ENCODE measurements at places on chromosomes 6 and 20.

DNA sequence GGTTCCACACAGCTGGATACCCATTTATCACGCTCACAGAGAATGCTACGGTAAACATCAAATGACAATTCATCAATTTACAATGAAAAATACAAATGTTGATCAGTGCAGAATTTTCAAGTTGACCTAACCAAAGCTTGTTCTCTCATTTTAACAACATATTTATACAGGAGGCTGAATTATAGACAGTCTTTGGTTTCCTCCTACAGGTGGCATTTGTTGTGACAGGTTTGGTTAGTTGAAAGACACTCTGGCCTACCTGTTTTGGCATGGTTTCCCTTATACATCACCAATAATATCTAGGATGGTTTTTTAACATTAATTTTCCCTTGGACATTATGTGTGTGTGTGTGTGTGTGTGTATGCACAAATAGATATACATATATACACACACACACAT lies 642.5 kb upstream of the MMS22L start:
- DNase-seq: no peak

- no peak for DNase-seq
Observed at GRCh38 chr6:126110512-126111270, 124.4 kb downstream of the TRMT11 start.

DNA sequence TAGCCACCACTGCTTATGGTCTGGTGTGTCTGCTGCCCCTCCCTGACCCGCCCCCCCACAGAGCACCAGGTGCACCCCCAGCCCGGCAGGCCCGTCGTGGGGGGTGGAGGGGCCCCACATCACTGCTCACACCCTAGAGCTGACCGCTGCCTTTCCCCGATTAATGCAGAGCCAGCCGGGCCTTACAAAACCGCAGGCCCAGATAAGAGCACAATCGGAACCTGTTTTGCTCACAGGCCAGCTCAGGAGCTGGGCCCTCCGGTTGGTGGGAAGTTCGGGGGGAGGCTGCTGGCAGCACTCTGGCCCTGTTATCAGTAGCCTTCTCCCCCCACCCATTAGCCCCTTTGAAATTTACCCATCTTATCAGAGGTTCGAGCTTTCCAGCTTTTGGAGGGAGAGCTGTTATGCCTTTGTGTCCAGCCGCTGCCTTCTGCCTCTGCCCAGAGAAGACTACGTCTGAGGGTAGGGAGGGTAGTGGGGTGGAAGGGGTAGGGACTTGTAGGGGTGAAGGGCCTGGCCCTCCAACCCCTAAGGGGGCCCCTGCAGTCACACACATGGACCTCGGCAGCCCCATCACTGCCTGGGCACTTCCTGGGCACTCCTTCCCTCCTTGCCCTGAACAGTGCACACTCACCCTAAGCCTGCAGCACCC lies 6.9 kb upstream of the SPDEF start:
- DNase-seq: no peak

GRCh38 chr6:56193846-56194245 lies 53.5 kb downstream of the COL21A1 start:
- no peak for DNase-seq

GRCh38 chr20:24503352-24503931 lies 34.0 kb downstream of the SYNDIG1 start:
- DNase-seq: no peak

- no peak for DNase-seq
Observed at GRCh38 chr6:111686249-111686931, 80.7 kb upstream of the TRAF3IP2 start.

- no peak for DNase-seq
Observed at GRCh38 chr6:72535124-72535523, 86.7 kb upstream of the KCNQ5 start.

DNA sequence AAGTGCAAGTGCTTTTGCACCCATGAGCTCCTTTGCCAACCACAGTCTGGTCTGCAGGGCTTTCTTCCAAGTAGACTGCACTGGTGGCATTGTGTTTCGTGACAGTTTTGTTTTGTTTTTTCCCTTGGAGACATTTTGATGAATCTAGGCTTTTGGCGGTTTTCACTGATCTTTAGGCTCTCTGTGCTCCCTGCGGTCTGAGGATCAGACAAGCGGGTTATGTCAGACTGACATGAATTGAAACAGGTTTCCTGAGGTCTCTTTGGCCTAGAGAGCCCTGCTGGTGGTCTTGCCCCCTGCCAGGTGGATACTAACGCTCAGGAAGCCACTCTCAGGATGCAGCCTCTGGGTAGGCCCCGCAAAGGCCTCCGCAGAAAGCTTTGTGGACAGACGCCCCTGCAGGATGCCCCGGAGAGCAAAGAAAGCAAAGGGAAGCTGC lies 555.4 kb upstream of the AGPAT4 start:
- DNase-seq: no peak

GRCh38 chr6:1604158-1605003 lies 5.3 kb upstream of the FOXC1 start:
- DNase-seq: peak; percentile 50

GRCh38 chr20:48273843-48274242 lies 488.6 kb upstream of the SULF2 start:
- no peak for DNase-seq

GRCh38 chr6:31683591-31683990 lies 2.7 kb upstream of the LY6G5C start:
- no peak for DNase-seq

GRCh38 chr6:136784910-136785746 lies 7.1 kb downstream of the MAP3K5 start:
- no peak for DNase-seq

GRCh38 chr6:37540390-37540789 lies 40.7 kb upstream of the CCDC167 start:
- DNase-seq: no peak

- no peak for DNase-seq
Observed at GRCh38 chr6:25958700-25959162, 3.9 kb upstream of the TRIM38 start.

DNA sequence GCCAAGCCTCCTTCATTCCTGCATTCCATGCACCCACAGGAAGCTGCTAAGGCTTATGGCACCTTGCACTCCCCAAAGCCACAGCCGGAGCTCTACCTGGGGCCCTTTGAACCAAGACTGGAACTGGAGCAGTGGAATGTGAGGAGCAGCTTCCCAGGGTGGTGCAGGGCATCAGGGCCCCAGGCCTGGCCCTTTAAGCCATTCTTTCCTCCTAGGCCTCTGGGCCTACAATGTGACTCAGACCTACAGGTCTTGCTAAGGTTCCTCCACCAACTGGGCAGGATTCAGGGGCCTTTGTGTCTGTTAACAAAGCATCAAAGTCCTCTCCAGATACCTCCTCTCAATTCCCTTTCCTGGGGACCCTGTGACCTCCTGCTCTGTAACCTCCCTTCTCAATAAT lies 36.2 kb downstream of the SF3B5 start:
- DNase-seq: no peak

DNA sequence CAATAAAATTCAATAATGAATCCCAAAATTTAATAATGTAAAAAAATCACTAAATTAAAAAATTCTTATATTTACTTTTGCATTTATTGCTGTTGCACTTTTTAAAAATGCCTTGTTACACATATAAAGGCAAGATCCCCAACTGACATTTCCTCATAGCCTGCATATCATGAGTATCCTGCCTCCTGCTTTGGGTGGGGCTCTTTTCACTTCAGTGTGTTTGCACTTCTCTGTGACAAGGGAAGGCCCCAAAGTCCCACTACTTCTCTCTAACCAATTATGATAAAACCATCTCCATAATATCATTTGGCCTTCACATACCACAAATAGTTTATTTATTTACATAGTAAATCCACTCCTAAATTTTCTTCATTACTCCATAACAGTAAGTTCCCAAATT lies 446.1 kb upstream of the MARCKS start:
- no peak for DNase-seq

- DNase-seq: no peak
Observed at GRCh38 chr20:47063407-47063806, 168.8 kb downstream of the EYA2 start.

DNA sequence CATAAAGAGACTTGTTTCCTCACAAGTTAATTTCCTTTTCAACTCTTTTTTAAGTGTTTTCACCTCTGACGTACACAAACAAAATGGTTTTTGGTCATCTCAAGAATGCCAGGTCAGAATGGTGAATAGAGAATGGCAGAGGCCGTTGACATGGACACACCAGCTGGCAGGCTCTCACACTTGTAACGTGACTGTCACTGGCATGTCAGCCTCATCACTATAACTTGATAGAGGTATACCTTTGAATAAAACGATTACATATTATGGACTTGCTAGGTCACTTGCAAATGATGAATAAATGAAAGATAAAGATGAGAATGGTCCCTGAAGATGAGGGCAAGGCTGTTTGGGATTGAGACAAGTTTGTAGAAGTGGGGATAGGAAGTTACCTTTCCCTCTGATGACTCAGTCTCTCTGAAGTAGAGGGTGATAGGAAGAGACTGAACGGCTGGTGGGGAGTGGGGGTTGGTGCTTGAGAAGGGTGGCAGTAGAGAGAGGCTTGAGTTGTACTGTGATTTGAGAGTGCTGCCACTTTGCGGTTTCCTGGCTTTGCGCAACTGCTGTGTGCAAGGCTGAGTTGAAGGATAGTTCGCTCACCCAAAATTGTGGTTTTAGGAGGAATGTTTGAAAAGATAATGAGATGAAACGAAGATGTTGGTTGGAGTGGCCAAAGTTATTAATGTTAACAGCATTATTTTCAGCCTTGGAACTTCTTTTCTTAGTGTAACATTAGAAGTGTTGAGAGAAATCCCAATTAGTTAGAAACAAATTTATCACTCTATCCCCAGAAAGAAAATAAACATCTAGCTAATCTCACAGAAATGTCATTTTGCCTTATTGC lies 30.3 kb downstream of the TBPL1 start:
- DNase-seq: no peak

DNA sequence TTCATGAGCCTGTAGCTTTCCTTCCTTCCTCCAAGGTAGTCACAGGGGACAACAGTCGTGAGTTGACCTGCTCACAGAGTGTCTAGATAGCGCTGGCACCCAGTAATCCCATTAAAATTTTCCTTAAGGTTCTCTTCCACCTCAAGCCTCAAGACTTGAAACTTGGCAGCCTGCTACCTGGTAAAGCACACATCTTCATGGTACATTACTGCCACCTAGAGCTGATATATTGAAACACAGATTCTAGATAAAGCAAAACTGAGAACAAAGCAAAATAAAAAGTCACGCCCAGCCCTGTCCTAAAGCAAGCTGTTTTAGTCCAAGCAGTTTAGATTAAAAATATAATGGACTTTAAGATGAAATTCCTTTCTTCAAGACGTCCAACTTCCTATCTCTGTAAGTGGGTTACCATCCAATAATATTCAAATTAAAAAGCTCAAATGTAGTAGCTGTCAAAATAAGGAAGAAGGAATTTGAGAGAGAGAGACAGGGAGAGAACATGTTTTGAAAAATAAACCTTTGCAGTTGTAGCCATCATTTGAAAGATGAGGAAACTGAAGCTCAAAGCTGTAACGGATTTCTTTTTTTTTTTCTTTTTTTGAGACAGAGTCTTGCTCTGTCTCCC lies 50.7 kb upstream of the CD83 start:
- DNase-seq: no peak

DNA sequence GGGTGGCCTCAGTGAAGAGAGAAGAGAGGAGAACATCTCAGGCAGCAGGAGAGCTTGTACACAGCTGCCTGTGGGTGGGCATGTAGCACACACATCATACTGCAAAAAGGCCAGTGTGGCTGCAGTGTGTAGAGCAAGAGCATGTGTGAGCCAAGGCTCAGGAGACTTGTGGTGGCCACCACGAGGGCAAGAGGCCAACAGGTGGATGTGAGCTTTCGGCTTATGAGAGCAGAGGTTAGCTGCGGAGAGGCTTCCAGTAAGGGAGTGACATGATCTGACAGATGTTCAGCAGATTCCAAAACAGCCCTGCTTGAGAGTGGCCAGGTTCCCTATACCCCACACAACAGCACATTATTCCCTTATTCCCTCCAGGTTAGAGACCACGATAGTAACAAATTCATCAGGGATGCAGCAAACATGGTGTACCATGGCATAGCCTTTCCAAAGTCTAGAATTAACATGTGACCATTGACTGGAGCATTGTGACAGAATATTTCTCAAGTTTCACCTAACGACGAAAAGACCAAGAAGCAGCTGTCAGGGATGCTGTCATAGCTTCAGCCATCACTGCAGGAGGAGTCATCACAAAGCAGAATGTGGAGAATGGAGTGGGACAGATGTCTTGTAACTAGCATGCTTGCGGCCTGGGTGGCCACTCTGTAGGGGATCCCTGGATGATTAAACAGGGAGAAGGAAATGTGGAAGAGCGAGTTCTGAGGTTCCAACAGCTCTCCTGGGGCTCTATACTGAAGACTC lies 23.1 kb downstream of the HM13 start:
- DNase-seq: no peak

GRCh38 chr20:63711085-63711645 lies 3.3 kb downstream of the ZGPAT start:
- no peak for DNase-seq

DNA sequence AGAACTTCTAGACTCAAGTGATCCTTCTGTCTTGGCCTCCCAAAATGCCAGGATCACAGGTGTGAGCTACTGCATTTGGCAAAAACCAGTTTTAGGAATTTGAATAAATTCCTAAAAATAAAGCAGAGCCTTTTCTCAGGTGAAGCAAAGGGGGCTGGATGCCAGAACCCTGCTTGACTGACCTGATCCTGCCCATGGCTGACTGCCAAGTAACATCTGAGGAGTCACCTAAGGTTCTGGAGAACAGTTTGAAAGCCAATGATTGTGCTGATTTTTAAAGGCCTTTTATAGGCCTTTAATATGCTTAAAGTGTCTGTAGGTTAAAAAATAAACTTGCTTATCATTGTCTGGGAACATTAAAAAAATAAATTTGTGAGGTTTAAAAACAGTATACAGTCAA lies 14.1 kb upstream of the ZSCAN12 start:
- no peak for DNase-seq

- no peak for DNase-seq
Observed at GRCh38 chr20:62822788-62823651, 6.2 kb downstream of the COL9A3 start.

GRCh38 chr6:32517654-32518445 lies 12.2 kb downstream of the HLA-DRB5 start:
- DNase-seq: no peak

DNA sequence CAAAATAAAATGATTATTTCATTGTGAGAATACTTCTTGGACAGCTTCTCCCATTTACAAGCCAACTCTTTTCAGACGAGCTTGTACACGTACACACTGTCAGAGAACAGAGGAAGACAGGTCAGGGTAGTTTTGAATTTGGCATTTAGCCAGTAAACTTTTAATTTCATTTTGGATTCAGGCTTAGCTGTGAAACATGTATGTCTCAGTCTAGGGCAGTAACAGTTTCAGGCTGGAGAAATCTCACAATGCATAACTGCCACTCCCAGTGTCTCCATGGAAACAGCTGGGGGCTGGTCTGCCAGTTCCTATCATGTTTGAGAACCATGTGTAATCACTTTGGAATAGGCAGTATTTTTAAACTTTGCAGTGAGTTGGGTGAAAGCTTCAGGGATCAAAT lies 22.0 kb upstream of the QKI start:
- DNase-seq: no peak

GRCh38 chr6:7721649-7722048 lies 4.2 kb upstream of the BMP6 start:
- no peak for DNase-seq

- no peak for DNase-seq
Observed at GRCh38 chr6:6689400-6690143, 101.1 kb downstream of the LY86 start.

- no peak for DNase-seq
Observed at GRCh38 chr6:26388014-26388413, 5.1 kb downstream of the BTN2A2 start.

GRCh38 chr6:124967444-124967843 lies 5.2 kb downstream of the RNF217 start:
- DNase-seq: no peak

GRCh38 chr20:41344938-41345728 lies 4.5 kb downstream of the LPIN3 start:
- no peak for DNase-seq

- no peak for DNase-seq
Observed at GRCh38 chr6:134077301-134077700, 24.9 kb upstream of the SLC2A12 start.

Measured in activated CD4-positive, CD25-positive, alpha-beta regulatory T cell (primary cell).